ENCODE measurements at places on chromosomes 4 and X.

DNA sequence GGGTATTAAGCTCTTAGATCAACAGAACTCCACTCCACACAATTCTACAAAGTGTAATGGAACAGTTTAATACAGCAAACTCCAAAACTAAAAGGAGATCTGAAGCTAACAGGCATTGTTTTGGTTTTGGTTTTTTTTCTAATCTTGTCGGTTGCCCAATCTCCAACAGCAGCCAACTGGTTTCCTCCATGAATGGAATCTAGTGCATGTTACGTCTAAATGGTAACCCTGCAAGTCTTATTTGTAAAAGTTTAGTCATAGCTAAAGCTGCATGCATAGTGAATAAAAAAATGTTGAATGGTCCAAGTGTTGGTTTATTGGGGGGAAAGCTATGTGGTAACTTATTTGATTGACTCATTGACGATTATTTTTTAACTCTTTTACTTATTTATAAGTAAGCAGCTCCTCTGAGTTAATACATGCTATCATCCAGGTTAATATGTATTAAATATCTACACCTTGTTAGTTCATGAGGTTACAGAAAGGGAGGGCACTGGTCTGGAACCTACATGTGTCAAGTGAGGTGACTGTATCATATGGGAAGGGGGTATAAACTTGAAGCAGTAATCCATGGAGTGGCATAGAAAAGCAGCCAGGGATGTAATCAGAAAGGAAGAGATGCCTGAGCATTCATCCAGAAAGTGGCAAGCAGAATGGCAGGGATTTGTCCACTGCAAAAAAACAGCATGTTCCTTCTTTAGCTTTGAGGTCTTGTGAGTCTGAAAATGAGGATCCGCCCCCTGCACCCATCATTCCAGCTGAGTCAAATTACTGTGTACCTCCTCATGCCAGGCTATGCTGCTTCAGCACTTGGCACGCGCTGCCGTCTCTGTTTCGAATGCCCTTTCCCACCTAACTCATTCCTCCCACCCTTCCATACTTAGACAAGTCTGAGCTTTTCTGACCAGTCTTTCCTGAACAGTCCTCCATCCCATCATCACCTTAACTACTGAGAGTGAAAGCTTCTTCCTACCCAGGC lies 81.7 kb downstream of the PDGFC start:
- no peak for DNase-seq

- DNase-seq: no peak
Measured at GRCh38 chr4:40736910-40737309, 12.8 kb upstream of the NSUN7 start.

- DNase-seq: no peak
Measured at GRCh38 chrX:39174772-39175417, 373.6 kb downstream of the MID1IP1 start.

GRCh38 chrX:144790148-144790547 lies 457.2 kb upstream of the SPANXN1 start:
- no peak for DNase-seq

DNA sequence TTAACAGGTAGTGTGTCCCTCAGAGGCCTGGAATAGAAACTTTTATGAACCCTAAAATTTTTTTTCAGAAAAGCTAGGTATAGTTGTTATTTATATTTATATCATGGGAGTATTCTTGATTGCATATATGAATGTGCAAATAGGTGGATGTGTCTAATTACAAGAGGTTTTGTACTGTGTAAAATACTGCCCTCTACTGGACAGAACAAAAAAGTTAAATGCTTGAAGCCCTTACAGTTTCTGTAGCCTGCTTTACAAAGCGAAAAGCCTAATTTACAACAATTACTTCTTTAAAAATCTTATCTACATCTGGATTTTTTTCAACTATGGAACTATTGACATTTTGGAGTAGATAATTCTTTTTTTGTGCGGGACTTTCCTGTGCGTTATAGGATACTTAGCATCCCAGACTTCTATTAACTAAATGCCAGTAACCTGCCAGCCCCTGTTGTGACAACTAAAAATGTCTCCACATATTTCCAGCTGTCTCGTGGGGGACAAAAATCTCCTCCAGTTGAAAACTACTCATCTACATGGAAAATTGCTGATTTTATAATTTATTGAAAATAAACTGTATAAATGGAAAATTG lies 35.1 kb downstream of the ENPEP start:
- DNase-seq: no peak

DNA sequence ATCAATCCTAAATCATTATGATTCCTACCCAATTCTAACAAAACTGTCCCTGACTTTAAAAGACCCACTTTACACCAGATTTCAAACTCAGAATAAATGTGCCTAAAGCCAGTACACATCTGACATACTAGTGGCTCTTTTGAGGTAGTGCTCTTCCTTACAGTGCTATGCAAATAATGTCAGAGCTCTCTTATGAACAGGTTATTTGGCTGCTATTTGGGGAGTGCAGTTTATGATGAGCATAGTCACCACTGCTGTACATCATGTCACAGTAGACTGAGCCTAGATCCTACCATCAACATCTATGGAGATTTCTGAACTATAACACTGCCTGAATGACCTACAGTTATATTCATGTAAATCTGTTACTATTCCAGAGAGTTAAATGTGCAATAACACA lies 50.4 kb upstream of the PAGE5 start:
- DNase-seq: no peak

- DNase-seq: no peak
Measured at GRCh38 chr4:97984545-97985131, 158.6 kb downstream of the STPG2 start.

DNA sequence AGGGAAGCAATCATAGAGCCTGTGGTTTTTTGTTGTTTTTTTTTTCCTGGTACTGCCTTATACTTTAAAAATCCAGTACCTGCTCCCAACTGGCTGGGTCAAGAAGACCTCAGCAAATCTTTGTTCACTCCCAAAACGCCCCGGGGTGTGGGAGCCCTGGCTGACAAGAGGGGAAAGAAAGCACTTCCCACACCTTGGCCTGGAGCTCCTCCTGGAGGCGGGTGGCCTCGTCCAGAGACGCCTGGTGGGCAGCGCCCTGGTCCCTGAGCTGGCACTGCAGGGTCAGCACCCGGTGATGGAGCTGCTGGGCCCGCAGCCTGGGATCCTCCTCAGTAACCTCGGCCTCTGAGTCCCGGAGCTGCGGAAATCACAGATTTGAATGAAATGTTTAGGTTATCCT lies 38.2 kb downstream of the C4orf50 start:
- no peak for DNase-seq

- DNase-seq: no peak
Measured at GRCh38 chr4:164381859-164382258, 372.1 kb upstream of the SMIM31 start.

DNA sequence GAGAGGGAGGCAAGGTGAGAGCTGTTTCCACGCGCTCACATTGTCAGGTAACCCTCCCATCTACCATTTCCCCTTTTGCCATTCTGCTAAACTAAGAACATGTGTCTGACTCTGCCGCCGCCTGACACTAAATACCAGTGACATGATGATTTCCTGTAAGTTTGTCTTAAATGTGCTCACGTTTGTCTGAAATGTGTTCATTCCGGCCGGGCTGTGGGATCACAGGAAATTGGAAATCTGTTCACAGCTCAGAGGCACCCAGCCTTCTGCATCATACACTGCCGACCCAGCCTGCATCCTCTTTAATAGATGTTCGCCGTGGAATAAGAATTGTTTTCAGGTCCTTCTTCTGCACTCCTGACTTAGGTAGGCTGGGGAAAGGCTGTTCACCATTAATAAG lies 336.2 kb upstream of the PPARGC1A start:
- no peak for DNase-seq

GRCh38 chr4:69909195-69909594 lies 21.7 kb upstream of the CSN1S1 start:
- DNase-seq: no peak

DNA sequence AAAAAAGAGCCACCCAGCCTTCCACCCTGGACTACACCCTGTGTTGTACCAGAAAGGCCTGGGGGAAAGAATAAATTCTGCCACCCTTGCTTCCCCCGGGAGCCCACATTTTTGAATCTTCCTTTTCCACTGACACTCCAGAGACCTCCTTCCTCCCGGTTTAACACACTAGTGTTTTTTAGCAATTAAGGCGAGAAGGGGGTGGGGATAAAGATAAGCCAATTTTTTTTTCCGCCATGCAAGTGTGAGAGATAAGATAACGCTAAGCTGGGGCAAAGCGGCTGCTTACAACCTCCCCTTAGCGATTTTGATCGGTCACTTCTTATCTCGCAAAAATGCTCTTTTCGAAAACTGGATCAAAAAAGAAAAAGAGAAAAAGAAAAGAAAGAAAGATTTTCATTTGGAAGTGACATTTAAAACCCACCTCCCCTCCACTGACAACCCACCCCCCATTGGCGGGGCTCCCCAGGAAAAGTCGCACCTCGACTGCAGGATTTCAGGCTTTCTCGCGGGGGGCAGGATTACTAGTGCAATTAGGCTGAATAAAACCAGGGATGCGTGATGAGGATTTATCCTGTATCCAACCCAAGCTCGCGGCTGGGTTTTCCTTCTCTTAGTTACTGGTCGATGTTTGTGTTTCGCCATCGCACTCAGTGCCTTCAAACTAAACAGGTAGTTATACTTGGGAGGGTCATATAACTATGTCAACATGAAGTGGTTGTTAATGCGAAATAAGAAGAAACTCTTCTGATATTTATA lies 6.0 kb upstream of the BCOR start:
- DNase-seq: no peak

DNA sequence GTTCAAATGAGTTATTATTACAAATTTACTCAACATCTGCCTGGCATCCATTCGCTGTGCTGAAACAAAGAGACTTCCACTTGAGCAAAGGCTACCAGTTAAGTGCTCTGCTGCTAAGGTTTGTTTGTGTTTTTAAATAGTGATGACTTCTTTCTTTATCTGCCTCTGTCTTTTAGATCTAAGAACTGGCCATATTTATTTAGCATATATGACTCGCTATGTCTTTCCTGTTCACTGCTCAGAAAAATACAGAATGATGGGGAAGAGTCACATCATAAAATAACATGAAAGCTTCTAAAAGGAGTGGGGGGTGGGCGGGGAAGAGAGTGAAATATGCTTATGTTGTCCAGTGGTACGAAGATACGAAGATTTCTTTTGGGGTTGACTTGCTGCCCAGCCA lies 322.2 kb downstream of the GPAT3 start:
- DNase-seq: no peak

DNA sequence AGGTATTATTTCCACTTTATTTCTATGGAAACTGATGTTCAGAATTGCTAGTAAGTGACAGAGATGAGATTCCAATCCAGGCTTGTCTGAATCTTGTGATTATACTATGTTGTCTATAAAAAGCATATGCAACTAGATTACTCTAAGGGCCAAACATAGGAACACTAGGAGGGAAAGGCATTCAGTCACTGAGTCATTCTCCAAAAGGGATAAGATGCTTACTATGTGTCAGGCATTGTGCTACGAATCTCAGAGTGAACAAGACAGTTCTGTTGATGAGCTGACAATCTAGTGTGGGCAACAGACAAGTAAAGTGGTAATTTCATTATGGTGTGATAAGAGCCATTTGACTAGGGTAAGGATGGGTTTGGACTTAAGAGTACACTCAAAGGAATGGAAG lies 77.2 kb downstream of the RASL11B start:
- no peak for DNase-seq

- DNase-seq: no peak
Measured at GRCh38 chrX:153491351-153491914, 3.3 kb upstream of the BGN start.

DNA sequence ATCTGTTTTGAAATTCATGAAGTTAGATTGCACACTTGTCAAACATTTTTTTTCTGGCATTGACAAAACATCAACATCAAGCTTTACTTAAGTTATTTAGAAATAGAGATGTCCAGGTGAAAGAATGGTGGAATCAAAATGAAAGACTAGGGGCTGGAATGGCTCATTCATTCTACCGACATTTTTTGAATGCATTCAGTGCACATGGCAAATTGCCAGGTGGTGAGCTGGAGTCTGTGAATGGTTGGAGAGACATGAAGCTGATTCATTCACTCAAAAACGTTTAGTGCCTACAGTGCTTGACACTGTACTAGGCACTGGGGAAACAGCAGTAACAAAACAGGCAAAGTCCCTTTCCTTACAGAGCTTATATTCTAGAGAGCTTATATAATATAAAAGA lies 292.4 kb downstream of the PPP1R2C start:
- no peak for DNase-seq

- DNase-seq: no peak
Measured at GRCh38 chrX:1212532-1212931, at the start of gene CRLF2. Gene CRLF2, minus strand, starts transcription at chrX:1212649. Its CDS starts 15 bp downstream, at chrX:1212634.

DNA sequence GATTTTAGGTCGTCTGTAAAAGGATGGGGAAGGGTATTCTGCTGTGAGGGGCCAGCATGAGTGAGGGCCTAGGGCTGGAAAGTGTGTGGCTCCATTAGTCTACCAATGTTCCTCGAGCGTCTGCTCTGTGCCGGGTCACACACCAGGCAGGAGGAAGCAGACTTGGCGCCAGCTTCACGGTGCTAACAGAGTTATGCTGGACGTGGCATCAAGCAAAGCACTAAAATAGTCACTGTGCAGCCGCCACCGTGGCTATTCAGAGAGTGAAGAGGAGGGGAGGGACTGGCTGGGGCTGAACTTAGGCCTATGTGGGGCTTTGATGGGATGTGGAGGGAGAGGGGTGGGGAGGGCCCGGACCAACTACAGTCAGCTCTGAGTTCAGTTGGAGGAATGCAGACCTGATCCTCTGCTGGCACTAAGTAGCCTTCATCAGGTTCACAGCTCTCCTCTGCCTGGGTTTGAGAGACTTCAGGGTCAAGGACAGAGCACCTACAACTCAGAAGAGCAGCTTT lies 83.9 kb upstream of the MSX1 start:
- DNase-seq: no peak

GRCh38 chr4:17315459-17315858 lies 196.4 kb downstream of the QDPR start:
- no peak for DNase-seq

DNA sequence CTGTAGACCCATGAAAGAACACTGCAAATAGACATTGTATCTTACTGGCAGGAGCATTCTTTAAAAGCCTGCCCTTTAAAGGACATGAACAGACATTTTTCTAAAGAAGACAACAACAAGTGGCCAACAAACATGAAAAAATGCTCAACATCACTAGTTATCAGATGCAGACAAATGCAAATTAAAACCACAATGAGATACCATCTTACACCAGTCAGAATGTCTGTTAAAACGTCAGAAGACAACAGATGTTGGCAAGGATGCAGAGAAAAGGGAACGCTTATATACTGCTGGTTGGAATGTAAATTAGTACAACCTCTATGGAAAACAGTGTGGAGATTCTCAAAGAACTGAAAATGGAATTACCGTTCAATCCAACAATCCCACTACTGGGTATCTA lies 77.2 kb downstream of the ATP10D start:
- no peak for DNase-seq

GRCh38 chr4:7626531-7626930 lies 191.8 kb upstream of the PSAPL1 start:
- no peak for DNase-seq

GRCh38 chr4:4712800-4713528 lies 146.5 kb upstream of the MSX1 start:
- DNase-seq: no peak

- no peak for DNase-seq
Measured at GRCh38 chr4:7055111-7055989, 12.2 kb downstream of the TADA2B start.

- DNase-seq: no peak
Measured at GRCh38 chr4:86961605-86962295, 26.9 kb downstream of the AFF1 start.

Data from cerebellar nuclear complex (tissue), 1 donor.